ENCODE measurements at places on chromosomes 2 and 18. TPM values are rescaled to one million over a fixed set of nuclear protein-coding genes. Genes with fewer than 3 reads are reported as not detected.

GRCh38 chr2:31688282-31688681 lies 107.5 kb upstream of the SRD5A2 start:
- H3K4me1 ChIP-seq: no peaks in the 10 kb centered on the region
- no peaks in the 10 kb centered on the region for H3K36me3 ChIP-seq
- H3K27me3 ChIP-seq: no peaks in the 10 kb centered on the region
- no peak overlapping the region for H3K27ac ChIP-seq
- DNase-seq: no peak
- no peak overlapping the region for H3K4me3 ChIP-seq

DNA sequence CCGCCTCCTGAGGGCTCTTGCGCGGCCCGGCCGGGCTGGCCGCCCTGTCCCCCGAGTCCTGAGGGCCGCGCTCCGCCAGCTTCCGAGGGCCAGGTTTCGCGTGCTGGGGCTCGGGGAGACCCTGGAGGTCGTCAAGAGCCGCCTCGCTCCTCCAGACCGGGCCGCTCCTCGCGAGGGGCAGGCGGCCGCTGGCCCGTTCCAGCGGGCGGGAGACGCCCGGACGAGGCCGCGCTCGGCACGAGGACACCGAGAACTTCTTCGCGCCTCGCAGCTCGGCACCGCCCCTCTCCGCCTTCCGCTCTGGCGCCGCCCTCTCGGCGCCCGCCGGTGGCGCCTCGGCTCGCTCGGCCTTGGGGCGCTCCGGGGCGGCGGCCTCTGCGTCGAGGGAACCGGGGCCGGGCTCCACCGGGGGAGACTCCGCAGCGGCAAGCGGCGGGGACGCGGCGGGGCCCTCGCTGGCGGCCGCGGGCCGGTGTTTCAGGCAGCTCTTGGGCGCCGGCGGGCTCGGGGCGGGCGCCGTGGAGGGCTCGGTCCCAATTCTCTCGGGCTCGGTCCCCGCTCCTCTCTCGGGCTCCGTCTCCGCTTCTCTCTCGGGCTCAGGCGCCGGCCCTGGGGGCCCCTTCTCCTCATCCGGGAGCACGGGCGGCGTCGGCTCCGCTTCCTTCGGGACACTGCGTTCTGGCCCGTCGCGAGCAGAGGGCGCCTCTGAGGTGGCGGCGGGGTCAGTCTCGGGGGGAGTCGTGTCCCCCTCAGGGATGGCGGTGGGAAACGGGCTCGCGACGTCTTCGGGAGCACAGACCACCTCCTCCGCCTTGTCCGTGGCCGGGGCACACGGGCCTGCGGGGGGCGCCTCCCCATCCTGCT lies 91.6 kb upstream of the MGAT4A start:
- H3K4me3 ChIP-seq: no peak overlapping the region
- H3K27ac ChIP-seq: no peak overlapping the region
- H3K36me3 ChIP-seq: no peaks in the 10 kb centered on the region
- DNase-seq: no peak
- H3K4me1 ChIP-seq: no peaks in the 10 kb centered on the region

The RAB6D gene
- not detected for total RNA-seq

GRCh38 chr18:31931163-31931885 lies 11.6 kb downstream of the TRAPPC8 start:
- H3K4me1 ChIP-seq: peaks cover 2% of the 10 kb centered on the region
- H3K36me3 ChIP-seq: peaks cover 15% of the 10 kb centered on the region
- peak; percentile 26 for DNase-seq
- no peaks in the 10 kb centered on the region for H3K27me3 ChIP-seq
- no peak overlapping the region for H3K4me3 ChIP-seq
- no peak overlapping the region for H3K27ac ChIP-seq

- H3K4me3 ChIP-seq: no peak overlapping the region
- H3K36me3 ChIP-seq: no peaks in the 10 kb centered on the region
- no peak overlapping the region for H3K27ac ChIP-seq
- no peaks in the 10 kb centered on the region for H3K27me3 ChIP-seq
- H3K4me1 ChIP-seq: no peaks in the 10 kb centered on the region
These were observed 43.9 kb upstream of the CSRNP3 start for GRCh38 chr2:165425556-165425955.

The UGT1A9 gene
- not detected for total RNA-seq

- no peak for DNase-seq
- peaks cover 5% of the 10 kb centered on the region for H3K4me1 ChIP-seq
- H3K4me3 ChIP-seq: no peak overlapping the region
- no peaks in the 10 kb centered on the region for H3K27me3 ChIP-seq
- H3K36me3 ChIP-seq: no peaks in the 10 kb centered on the region
These were observed 259.7 kb downstream of the LPIN1 start for GRCh38 chr2:12005886-12006681.

Data from IMR-90 (cell line).